Dermis blood vessel endothelial cell (primary cell): ENCODE measurements at places on chromosomes 13 and 19. TPM values are rescaled to one million over a fixed set of nuclear protein-coding genes. Genes with fewer than 3 reads are reported as not detected.

Gene ZNF497
- 1.3 and 2.9 TPM in 2 replicates for total RNA-seq

Gene SWSAP1
- total RNA-seq = 0.79 and 0.85 TPM in 2 replicates

Gene IRS2
- total RNA-seq = 1.7 and 2.0 TPM in 2 replicates

Gene GSX1
- total RNA-seq = not detected in 2 replicates

Gene CAPNS1
- 314 and 443 TPM in 2 replicates for total RNA-seq

Gene SLAIN1
- 10.6 and 11.1 TPM in 2 replicates for total RNA-seq

Gene MEX3D
- total RNA-seq = 82.4 and 121 TPM in 2 replicates

Gene DCT
- not detected in 2 replicates for total RNA-seq

Gene IGFL1
- not detected in 2 replicates for total RNA-seq

GRCh38 chr19:35170359-35171061 lies 16.0 kb downstream of the FXYD5 start:
- DNase-seq = no peak

DNA sequence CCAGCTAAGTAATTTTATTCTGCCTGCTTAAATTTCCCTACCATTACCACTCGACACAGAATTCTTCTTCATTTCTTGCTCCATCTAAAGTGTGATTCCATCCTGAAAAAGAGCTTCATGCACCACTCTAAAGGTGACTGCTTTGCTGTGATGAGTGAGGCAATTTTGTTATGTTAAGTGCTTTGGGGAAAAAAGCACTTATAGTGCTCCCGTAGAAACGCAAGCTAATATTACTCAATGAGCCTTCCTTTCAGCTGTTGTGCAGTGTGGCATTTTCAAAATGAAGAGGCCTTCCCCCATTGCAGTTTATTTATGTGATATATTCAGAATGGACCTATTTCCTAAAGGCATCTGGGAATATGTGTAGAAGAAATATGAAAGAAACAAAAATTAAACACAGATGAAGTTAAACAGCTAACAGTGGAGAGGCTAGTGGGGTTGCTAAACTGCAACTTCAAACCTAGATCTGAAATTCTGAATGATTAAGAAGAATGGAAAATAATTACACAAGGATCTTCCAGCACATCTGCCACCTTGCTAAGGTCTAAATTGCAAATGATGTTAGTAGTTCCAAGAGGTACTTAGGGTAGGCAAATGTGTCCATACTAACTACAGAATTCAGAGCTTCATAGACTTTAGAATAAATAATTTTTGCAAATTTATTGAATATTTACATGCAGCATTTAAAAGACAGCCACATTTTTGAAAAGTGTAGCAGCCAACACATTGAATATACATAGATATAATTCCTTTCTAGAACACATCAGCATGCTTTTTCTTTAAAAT lies 211.7 kb downstream of the DCT start:
- no peak for DNase-seq

GRCh38 chr13:111530137-111530870 lies 209.9 kb downstream of the TEX29 start:
- DNase-seq = no peak

DNA sequence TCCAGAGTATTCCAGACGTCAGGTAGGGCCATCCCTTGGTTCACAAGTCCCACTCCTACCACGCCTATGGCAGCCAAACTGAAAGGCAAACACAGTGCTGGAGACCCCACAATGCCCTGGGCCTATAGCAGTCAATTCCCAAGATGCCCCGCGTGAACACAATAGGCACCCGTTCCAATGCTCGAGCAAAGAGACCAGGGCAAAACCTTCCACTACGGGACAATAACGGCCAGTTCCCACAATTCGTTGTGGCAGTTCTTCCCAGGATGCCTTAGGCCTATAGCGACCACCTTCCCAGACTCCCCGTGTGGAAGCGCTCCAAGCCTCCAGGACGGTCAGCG lies 538 bp downstream of the ZNF428 start:
- DNase-seq = peak; percentile 64

DNA sequence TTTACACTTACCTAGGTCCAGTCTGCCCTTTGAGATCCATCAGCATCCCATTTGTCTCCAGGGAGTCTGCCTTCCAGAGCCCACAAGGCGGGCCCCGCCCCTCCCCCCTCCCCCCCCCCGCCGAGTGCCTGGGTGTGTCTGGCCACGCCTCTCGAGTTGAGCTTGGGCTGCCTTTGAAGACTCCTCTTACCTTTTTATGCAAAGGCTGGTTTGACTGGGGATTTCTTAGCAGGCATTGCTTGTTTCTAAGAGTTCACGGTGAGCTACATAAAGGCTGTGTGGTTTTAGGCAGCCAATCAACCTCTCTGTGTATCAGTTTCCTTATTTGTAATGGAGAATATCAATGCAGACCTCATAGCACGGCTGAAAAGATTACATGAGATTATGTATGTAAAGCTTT lies 11.3 kb downstream of the GPR12 start:
- no peak for DNase-seq

- DNase-seq = no peak
Observed at GRCh38 chr13:106802917-106803316, 235.0 kb upstream of the ARGLU1 start.

- no peak for DNase-seq
Observed at GRCh38 chr19:13623716-13624710, 117.7 kb upstream of the CACNA1A start.

DNA sequence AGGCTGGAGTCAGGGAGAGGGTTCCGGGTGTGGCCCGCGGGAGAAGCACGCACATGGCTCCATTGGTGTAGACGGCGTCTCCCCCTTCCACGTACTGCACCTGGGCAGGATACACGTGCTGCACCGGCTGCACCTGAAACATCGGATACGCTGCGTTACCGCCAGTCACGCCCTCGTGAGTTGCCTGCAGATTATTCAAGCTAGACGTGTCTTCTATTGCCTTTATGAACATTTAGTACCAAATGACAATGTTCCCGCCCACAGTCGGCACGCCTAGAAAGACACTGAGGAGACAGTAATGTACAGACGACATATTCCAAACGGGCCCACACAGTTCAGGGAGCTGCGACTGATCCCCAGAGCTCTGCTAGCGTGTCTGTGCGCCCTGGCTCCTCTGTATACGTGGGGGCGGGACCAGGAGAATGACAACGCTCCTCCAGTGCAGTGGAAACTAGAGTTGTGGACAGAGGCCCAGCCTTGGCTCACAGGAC lies 64.1 kb upstream of the RANBP3 start:
- DNase-seq = no peak

DNA sequence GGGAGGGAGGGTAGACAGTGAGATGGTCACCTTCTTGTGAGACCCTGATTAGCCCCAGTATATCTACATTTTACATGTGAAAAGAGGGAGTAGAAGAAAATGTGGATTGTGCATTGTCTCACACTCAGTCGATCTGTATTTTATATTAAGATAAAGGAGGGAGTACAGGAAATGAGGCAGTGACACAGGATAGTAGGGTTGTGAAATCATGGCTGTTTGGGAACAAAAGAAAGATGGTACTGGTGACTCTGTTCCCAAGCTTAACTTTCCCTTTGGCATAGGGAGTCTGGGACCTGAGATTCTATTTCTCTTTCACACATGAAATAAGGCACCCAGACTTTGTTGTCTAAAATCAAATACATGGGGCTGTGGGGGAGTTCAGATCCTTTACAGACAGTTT lies 194.7 kb downstream of the ABCC4 start:
- no peak for DNase-seq

GRCh38 chr13:45861322-45861721 lies 9.8 kb upstream of the SIAH3 start:
- DNase-seq = peak; percentile 16

DNA sequence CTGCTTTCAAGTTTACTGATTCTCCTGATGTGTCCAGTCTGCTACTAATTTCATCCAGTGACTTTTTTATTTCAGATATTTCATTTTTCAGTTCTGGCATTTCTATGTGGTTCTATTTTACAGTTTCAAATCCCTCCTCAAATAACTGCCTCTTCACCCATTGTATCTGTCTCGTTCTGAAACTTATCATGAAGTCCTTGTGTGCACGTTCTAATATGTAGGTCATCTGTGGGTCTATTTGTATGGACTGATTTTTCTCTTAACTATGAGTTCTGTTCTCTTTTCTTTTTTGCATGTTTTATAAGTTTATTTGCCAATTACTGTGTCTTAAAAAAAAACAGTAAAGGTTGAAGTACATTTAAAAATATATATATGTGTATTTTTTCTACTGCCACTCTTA lies 43.3 kb downstream of the KCNC3 start:
- DNase-seq = no peak

GRCh38 chr13:44299152-44299943 lies 74.3 kb upstream of the SERP2 start:
- no peak for DNase-seq

DNA sequence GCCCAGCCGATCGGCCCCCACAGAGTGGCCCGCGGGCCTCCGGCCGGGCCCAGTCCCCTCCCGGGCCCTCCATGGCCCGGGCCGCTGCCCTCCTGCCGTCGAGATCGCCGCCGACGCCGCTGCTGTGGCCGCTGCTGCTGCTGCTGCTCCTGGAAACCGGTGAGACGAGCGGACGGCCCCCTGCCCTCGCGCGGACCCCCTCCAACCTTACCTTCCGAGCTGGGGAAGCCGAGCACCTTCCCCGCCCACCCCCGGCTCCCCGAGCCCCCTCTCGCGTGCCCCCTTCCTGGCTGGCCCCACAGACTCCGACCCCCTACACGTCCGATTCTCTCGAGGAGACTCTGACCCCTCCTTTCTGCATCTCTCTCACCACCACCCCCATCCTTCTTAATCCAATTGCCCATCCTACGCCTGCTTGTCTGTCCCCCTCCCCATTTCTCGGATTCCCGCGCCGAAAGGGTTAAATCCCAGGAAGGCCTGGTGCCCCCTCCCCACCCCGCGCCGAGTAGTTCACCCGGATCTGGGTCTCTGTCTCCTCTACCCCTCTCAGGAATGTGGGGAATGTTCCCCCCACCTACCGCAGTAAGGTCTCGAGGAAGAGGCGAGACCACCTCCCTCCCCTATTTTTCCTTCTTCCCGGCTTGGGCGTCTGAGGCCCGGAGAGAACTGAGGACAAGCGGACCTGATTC lies 502 bp downstream of the NECTIN2 start:
- DNase-seq = peak; percentile 36

DNA sequence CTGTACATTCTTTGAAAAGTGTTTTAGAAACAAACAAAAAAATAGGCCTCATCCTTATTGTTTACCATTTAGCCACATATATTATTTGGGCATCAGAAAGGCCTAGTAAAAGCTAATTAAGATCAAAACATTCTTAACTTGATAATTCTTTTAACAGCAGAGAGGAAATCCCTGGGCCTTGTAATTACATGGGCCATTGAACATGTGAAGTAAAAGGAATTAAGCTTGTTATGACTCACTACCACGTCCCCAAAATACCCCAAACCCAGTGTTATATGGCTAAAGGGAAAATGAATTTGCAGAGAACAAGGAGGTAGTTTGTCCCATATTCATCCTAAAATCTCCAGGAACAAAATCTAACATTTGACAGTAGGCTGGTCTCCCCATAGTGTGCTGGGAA lies 439.8 kb downstream of the ITGBL1 start:
- DNase-seq = no peak

GRCh38 chr19:51792932-51793331 lies 2.0 kb upstream of the FPR3 start:
- no peak for DNase-seq
